ENCODE measurements at places on chromosomes 11 and 22.

- no peak for DNase-seq
These were observed 119.6 kb upstream of the IGLL5 start for GRCh38 chr22:22767876-22768602.

DNA sequence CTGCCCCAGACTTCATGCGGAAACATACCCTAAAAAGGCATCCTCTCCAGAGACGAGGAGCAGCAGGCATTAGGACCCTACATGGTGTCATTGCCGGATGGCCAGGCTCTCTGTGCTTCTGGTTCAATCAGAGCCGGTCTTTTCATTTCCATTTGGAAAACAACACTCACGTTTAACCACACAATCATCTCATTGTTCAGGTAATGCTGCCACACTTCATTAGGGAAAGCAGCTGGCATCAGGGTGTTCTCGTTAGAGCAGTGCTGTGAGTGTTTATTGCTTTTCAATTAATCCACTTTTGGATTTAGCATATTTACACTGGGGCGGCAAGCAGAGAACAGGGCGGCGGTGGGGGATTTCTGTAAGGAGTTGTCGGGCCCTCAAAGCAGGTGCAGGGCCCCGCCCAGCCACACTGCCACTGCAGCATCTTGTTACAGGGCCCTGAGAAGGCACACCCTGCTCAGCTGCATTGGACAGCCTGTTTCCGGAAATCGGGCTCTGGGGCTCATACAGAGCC lies 338.6 kb downstream of the SHANK2 start:
- DNase-seq: no peak

- DNase-seq: no peak
These were observed 60.2 kb downstream of the PDHX start for GRCh38 chr11:34976496-34977088.

GRCh38 chr11:119652907-119653659 lies 75.9 kb downstream of the NECTIN1 start:
- no peak for DNase-seq

GRCh38 chr11:94305146-94305545 lies 766 bp downstream of the IZUMO1R start:
- no peak for DNase-seq

DNA sequence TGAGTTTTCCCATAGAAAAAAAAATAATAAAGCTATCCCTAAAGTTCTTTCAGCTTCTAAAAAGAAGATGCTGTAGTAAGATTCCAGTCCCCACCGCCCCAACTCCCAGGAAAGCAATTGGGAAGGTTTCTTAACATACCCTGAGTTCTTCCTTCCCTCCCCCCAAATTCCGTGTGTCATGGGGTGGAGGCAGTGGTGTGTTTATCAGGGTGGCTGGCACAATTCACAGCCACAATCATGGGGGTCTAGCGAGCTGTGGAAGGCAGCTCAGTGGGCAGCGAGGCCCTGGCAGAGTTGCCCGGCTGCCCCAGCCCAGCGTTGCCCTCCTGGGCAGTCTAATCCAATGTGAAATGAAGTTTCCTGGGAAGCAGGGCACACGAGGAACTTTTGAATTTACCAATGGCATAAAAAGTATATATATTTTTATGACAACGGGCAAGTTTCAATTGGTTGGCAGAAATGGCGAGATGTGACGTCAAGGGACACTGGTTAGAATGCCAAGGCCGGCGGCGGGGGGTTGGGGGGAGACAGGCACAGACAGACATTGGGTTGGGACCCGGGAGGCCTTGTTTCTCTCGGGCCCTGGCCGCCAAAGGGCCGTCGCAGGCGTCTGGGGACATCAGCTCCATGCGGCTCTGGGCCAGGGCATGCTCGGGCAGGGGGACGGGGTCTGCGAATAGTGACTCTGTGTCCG lies 80.7 kb upstream of the PPARA start:
- peak; percentile 72 for DNase-seq

- no peak for DNase-seq
These were observed 59.4 kb downstream of the DDI1 start for GRCh38 chr11:104095791-104096190.

- no peak for DNase-seq
These were observed 30.5 kb upstream of the GNB1L start for GRCh38 chr22:19884954-19885751.

DNA sequence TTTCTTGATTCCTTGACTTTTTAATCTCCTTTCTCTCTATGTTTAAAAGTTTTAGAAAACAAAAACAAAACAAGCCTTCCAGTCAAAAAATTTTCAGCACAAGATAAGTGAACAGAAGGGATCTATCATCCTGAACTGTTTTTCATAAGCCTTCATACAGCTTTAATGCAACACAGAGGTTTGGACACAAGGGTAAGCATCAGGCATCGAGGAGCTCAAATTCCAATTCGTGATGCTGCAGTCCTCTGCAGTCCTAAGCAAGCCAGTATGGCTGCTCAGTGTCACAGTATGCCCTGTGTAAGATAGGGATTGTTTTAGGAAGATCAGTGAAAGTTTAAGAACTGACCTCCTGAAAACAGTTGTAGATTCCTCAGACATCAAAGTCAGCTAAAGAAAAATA lies 740.9 kb downstream of the NTM start:
- DNase-seq: no peak

DNA sequence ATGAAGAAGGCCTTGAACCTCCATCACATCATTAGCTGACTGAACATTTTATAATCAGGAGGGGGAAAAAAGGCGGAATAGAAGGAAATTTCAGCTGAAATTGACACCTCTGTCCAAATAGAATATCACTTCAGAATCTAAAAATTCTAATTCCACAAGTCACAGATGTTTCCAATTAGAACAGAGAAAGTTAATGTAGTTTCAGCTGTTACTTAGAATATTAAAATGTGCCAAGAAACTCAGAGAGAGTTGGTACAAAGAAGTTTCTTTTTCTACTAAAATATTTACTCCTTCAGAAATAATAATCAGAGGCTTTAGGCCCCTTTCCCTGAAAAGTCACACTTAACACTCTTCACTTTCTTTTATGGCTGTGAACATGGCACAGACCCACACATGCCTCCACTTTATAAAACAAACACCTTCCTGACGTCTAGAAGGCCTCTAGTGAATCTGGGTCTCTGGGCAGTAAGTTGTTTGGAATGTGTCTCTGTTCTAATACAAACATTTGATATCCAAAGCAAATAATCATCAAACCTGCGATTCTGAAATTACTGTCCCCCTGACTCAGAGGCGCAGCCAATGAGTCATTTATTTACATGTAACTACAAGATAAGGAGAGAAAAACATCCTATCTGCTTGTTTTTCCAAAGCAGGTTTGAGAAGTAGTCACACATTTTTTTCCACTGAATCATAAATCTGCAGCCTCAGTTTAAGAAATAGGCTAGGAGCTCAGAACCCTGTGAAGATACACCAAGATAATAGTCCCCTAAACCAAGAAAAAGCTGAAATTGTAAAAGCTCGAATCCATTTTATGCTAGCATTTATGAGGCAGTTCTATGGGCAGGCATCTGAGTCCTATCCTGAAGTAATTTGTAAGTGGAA lies 148.4 kb downstream of the ME3 start:
- DNase-seq: peak; percentile 23

DNA sequence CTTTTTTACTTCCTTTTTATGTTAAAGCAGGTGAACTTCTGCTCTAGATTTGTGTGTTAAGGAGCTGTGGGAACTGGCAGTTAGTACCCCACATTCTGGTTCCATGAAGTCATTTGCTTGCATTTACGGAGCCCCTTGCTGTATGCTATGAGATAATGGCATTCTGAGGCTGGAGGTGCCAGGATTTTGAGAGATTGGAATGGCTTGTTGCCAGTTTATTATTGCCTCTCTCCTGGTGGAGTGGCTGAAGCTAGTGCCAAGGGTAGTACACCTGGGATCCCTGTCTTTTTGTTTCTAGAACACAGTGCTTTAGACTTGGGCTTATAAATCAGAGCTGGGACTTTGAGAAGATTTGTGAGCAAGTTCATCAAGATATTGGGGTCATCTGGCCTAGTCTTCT lies 73.8 kb downstream of the STIM1 start:
- no peak for DNase-seq

DNA sequence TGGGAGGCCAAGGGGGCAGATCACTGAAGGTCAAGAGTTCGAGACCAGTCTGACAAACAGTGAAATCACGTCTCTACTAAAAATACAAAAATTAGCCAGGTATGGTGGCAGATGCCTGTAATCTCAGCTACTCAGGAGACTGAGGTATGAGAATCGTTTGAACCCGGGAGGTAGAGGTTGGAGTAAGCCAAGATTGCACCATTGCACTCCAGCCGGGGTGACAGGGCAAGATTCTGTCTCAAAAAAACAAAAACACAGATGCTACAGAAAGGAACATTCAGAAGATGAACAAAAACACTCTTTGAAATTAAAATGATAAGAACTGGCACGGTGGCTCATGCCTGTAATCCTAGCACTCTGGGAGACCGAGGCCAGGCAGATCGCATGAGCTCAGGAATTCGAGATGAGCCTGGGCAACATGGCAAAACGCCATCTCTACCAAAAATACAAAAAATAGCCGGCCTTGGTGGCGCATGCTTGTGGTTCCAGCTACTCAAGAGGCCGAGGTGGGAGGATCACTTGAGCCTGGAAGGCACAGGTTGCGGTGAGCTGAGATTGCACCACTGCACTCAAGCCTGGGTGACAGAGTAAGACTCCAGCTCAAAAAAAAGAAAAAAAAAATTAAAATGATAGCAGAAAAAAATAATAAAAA lies 8.5 kb downstream of the RAB6A start:
- no peak for DNase-seq

- DNase-seq: no peak
These were observed 31.0 kb downstream of the TMPRSS5 start for GRCh38 chr11:113675003-113675561.

DNA sequence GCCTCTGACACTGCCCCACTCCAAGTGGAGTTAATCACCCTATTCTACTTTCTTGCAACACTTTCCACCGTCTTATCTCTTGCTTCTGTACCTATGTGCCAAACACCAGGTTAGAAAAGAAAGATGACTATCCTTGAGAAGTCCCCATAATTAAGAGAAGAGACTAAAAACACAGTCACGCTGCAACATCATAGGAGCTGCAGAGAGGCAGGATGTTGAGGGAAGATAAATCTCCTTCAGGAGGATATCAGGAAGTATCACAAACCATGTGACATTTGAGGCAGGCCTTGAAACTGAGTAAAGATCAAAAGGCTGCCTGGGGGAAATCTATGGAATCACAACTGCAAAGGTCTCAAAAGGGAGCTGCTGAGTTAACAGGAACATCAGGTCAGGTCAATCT lies 24.8 kb downstream of the GAB2 start:
- no peak for DNase-seq

Measured in activated naive CD4-positive, alpha-beta T cell treated with anti-CD3 and anti-CD28 coated beads for 36 hours (primary cell).